ENCODE measurements at places on chromosomes 12 and 14.

GRCh38 chr14:72665259-72665658, 228.6 kb downstream of the DPF3 start:
- DNase-seq, result no peak

DNA sequence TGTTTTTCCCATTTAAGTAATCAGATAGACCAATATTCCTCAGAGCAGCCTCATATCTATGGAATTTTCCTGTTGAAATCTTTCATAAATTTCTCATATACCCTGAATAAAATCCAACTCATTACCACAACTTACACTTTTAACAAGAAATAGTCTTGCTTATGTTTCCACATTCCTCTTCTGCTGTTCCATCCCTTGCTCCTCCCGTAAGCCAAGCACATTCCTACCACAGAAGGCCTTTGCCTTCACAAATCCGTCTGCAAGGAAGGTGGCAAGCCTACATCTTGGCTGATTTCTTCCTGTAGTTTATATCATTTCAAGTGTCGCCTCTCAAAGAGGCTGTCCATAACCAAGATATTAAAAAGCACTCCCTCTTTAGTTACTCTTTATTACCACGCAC, 127.7 kb downstream of the C12orf50 start:
- DNase-seq, result no peak

- DNase-seq, result no peak
Measured at GRCh38 chr12:71057330-71057729, 100.5 kb downstream of the TSPAN8 start.

DNA sequence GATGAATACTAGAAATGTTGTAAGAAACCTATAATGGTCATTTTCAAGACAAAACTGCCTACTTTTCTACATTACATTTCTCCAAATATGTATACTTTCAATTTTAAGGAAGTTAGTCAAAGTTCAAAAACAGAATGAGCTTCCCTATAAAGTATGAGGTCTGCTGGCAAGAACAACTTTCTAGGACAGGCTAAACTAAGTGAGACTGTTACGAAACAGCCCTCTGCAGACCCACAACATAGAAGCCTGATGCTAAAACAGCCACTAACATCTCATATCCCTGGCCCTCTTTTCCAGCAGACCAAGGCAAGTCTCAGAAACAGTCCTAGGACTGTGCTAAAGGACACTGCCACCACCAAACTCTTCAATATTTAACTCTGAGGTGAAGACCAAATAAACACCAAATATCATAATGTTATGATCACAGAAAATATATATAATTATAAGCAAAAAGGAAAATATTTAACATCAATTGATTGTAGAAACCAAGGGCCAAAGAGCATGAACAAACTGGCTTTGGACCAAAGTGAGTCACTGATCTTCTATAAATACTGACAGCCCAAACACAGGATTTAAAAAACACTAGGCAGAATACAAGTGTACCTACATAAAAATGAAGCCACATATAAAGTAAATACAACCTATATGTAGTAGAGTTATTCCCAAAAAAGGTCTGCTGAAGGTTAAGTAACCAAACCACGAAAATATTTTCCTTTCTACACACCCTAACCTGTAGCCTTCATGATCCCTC, 27.7 kb downstream of the PPP4R3A start:
- no peak for DNase-seq

- no peak for DNase-seq
Measured at GRCh38 chr12:79414252-79414651, 276.5 kb downstream of the PAWR start.
